ENCODE measurements at places on chromosomes 7 and 10.

DNA sequence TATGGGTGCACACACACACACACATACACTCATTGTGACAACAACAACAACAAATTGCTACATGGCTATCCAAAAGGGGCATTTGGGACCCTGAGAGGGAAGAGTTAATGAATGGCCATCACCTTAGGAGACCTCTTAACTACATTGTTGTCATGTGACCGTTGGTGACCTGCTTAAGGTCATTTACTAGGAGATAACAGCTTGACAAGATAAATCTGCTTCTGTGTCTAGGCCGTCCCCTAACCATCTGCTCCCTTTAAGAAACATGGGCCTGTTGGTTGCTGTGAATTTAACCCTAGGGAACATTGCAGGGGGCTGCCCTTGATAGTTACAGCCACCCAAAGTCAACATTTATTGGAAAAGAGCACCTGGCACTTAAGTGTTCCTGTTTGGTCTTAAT is 29.7 kb downstream of the C1QL3 start:
- DNase-seq = no peak

DNA sequence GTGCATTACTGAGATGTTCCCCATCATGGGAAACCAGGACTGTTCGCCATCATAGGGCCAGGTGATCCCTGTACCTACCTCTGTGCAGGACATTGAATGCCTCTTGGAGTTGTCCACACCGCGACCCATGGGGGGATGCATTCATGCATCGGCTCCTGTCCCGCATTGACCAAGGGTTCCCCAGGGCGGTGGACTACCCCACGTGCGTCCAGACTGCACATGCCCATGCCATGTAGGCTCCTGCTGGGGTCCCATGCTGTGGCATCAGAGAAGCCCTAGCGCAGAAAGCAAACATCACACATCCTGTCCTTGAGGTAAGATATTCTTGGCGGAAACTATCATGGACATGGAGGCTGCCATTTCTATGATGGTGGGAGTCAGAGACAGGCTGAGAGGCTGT is 121.6 kb upstream of the UNC5B start:
- DNase-seq = no peak

DNA sequence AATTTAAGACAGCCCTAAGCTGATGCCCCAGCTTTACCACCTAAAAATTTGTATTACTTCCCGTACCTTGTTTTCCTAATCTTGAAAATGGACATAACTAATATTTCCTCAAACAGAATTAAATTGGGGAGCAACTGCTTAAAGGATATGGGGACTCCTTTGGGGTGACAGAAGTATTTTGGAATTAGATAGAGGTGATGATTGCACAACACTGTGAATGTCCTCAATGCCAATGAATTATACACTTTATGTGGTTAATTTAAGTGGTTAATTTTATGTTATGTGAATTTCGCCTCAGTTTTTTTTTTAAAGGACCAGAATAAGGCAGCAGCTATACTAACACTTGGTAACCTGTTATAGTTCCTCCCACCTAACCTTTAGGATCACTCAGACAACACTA is 19.9 kb upstream of the NPFFR1 start:
- DNase-seq = no peak

DNA sequence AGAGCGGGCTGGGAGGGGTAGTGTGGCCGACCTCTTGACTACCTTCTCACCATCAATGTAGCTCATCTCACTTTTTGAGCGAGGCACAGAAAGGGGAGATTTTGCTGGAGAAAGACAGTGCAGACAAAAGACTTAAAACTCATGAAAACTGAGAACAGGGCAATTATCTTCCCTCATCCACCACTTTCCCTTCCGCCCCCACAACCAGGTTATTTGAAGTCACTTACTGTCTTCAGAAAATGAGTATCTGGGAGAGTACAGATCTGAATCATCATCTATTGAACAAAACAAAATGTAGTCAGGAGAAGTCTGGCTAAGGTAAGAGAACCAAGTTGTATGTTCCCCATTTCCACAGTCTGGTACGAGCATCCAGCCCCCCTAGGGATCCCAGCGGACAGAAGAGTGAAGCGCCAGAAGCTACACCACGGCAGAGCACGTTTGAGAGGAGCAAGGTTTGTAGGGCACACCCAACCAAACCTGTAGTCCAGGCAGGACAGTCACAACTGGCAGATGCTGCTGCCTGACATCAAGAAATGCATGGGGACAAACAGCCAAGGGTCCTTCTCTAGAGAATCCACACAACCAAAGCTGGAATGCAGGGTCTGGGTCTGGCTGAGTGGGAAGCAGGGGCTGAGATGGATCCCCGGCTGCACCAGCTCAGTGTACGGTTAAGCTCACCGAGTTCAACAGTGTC is 93.4 kb upstream of the PDLIM1 start:
- DNase-seq = no peak

Data from fibroblast of gingiva (primary cell).